Central memory CD8-positive, alpha-beta T cell (primary cell): ENCODE measurements at places on chromosomes 4 and X.
A peak's percentile ranks its signal among the peaks of the same experiment; 100 is the strongest.

DNA sequence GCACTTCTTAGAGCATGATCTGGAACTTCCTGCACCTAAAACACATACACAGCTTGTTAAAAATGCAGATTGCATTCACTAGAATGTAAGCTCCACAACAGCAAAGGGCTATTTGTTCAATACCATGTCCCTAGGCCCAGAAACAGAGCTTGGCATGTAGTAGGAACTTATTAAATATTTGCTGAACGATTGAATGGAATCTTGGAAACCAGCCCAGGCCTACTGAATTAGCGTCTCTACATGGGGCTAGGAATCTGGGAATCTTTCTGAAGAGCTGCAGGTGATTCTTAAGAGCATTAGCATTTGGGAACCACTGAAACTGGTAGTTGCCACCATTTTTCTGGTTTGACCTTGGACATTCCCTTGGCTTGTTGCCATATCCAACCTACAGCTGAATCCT is 234.1 kb downstream of the STIM2 start:
- H3K36me3 ChIP-seq = no peaks in the 10 kb centered on the region
- H3K27me3 ChIP-seq = peaks cover 30% of the 10 kb centered on the region
- H3K4me1 ChIP-seq = no peaks in the 10 kb centered on the region
- no peak overlapping the region for H3K27ac ChIP-seq
- no peak overlapping the region for H3K4me3 ChIP-seq
- no peak for DNase-seq

DNA sequence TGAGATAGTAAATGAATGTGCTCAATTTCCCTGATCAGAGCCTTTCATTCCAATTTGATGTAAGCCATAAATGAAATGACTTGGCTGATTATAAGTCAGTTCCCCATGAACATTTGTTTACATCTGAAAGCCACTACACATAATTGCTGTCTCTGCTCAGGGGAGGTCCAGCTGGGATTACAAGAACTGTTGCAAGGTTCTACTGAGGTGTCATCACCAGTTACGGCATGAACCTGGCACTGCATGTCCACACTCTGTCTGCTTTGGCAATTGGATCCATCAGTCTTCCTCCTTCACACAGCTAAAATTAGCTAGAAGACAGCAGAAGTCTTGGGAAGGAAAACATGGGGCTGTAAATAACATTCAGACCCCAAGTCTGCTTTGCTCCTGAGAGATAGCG is 12.8 kb upstream of the MBNL3 start:
- peaks cover 26% of the 10 kb centered on the region for H3K27me3 ChIP-seq
- H3K36me3 ChIP-seq = no peaks in the 10 kb centered on the region
- no peaks in the 10 kb centered on the region for H3K4me1 ChIP-seq
- DNase-seq = no peak
- H3K27ac ChIP-seq = no peak overlapping the region
- H3K4me3 ChIP-seq = no peak overlapping the region

GRCh38 chrX:48897157-48897624 is 377 bp downstream of the TIMM17B start:
- DNase-seq = peak; percentile 37
- H3K27me3 ChIP-seq = no peaks in the 10 kb centered on the region
- H3K4me3 ChIP-seq = peak overlapping the region; percentile 78

GRCh38 chr4:96097693-96098092 is 257.8 kb downstream of the PDHA2 start:
- no peaks in the 10 kb centered on the region for H3K4me1 ChIP-seq
- H3K27ac ChIP-seq = no peak overlapping the region
- no peaks in the 10 kb centered on the region for H3K36me3 ChIP-seq
- no peak overlapping the region for H3K4me3 ChIP-seq
- DNase-seq = no peak
- H3K27me3 ChIP-seq = no peaks in the 10 kb centered on the region

GRCh38 chr4:165537028-165537648 is 158.3 kb downstream of the CPE start:
- no peak overlapping the region for H3K27ac ChIP-seq
- H3K27me3 ChIP-seq = peaks cover 45% of the 10 kb centered on the region
- no peaks in the 10 kb centered on the region for H3K36me3 ChIP-seq
- no peak overlapping the region for H3K4me3 ChIP-seq
- DNase-seq = no peak
